ENCODE measurements at places on chromosomes 11 and 22. TPM values are rescaled to one million over a fixed set of nuclear protein-coding genes. Genes with fewer than 3 reads are reported as not detected.
A peak's percentile ranks its signal among the peaks of the same experiment; 100 is the strongest.

- no peak for DNase-seq
- no peaks in the 10 kb centered on the region for H3K27me3 ChIP-seq
- H3K4me1 ChIP-seq: peaks cover 26% of the 10 kb centered on the region
- H3K27ac ChIP-seq: no peak overlapping the region
Measured at GRCh38 chr11:48077251-48077650, 96.9 kb downstream of the PTPRJ start.

C11orf21 gene
- 2.5 TPM for total RNA-seq

- H3K27ac ChIP-seq: no peak overlapping the region
- peak; percentile 47 for DNase-seq
Measured at GRCh38 chr11:94623120-94623735, 56.1 kb downstream of the PIWIL4 start.

ANGPTL5 gene
- not detected for total RNA-seq

BRD1 gene
- total RNA-seq: 23.2 TPM

DNA sequence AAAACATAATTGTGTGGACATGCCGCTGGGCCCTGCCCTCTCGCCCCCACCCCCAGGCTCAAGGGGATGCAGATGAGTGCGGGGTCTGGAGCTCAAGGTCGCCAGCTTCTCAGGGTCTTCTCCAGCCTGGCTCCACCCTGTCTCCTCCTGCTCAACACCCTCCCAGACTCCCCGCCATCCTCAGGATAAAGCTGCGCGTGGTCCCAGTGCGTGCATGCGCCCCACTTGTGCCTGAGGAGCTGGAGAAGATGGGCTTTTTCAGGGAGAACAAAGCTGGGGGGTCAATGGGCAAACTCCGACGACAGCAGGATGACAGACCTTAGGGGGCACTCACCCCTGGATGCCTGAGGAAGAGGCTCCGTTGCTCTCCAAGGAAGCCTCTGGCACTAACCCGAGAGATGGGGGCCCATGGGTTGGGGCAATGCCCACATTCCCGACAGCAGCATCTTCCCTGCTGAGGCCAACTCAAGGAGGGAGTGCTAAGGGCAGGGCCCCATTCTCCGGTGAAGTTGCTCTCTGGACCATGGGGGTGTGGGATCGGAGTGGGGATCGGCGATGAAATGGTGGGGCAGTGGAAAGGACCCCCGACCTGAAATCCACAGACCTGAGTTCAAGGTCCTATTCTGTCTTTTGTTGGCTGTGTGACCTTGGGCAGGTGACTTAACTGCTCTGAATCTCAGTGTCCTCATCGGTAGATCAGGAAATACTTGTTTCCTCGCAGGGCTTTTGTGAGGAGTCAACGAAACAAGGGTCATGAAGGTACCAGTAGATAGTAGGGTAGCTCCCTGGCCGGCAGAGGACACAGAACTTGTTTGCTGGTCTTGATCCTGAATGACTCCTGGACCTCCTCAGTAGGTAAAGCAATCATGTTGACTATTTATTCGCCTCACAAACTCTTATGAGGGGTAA lies 47.7 kb downstream of the WNT11 start:
- no peak overlapping the region for H3K27ac ChIP-seq
- no peaks in the 10 kb centered on the region for H3K4me1 ChIP-seq
- H3K4me3 ChIP-seq: no peak overlapping the region
- no peak for DNase-seq
- H3K36me3 ChIP-seq: no peaks in the 10 kb centered on the region

RCOR2 gene
- 0.58 TPM for total RNA-seq
